ENCODE measurements at places on chromosomes 6 and 20.

DNA sequence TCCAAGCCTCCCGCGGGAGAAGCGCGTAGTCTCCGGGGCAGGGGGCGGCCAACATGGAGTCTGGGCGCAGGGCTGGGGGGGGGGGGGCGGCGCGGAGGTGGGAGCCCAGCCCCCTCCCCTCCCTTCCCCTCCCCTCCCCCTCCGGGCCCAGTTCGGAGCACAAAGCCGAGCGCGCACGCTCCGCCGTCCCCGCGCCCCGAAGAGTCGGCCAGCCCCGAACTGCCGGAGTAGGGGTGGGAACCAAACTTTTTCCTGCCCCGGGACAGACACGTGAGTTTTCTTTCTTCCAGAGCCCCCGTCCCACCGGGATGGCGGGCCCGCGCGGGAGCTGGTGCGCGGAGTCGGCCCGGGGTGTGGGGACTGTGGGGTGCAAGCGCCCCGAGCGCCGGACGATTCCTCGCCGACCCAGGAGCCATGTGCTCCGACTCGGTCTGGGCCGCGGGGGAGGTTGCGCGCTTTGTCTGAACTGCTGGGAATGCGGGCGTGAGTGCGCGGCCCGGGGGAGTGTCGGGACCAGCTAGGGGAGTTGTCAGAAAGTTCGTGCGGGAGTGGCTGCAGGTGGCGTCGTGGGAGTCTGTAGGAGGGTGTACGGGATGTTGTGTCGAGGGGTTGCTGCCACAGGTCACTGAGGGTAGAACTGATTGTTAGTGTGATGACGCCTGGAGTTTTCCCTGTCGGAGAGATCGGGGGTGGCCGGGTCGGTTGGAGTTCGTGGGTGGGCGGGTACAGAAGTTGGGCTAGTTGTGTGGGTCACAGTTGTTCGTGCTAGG, 1.2 kb downstream of the TGIF2 start:
- peak; percentile 91 for DNase-seq

DNA sequence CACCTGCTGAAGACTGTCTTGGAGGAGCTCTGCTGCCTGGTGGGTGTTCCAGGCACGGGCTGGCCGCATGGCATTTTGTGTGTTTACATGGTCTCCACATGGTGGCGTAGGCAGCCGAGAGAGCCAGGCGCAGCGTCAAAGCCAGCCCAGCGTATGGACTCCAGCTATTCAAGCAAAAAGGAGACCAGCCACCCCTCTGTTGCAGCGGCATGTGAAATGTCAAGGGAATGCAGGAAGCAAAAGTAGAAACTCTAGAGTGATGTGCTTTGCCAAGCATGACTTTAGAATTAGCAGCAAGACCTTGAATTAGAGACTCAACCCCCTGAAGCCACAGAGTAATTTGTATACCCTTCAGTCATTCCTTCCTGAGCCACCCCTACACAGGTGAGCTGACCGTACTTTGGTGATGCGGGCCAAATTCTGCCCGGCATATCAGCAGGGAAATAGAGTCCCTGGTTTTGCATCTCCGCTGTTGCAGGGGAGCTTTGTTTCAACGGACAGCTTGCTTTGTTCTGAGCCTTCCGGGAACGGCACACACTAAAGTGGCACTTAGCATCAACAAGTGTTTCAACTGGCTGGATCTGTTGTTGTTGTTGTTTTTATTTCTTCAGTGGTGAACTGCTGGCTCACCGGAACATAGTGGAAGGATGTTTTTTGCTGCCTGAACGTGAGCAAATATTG, 48.5 kb downstream of the FNDC1 start:
- peak; percentile 86 for DNase-seq

GRCh38 chr6:153873541-153873940, 165.5 kb upstream of the OPRM1 start:
- DNase-seq = no peak

DNA sequence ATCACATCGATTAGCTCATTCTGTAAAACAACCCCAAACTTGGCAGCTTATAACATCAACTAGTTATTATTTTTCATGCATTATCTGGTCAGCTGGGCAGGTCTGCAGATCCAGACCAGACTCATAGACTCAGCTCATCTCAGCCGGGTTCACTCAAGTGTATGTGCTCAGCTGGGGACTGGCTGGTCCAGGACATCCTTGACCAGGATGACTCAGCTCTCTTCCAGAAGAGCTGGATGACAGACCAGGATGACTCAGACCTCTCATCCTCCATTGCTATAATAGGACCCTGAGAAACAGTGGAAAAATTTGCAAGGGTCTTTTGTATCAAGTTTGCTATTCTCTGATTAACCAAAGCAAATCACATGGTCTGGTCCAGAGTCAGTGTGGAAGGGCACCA, 312.5 kb upstream of the PLCB4 start:
- DNase-seq = no peak

GRCh38 chr6:108497883-108498282, 62.8 kb upstream of the FOXO3 start:
- DNase-seq = peak; percentile 46

- no peak for DNase-seq
Observed at GRCh38 chr6:155115893-155116570, 120.9 kb downstream of the TIAM2 start.

DNA sequence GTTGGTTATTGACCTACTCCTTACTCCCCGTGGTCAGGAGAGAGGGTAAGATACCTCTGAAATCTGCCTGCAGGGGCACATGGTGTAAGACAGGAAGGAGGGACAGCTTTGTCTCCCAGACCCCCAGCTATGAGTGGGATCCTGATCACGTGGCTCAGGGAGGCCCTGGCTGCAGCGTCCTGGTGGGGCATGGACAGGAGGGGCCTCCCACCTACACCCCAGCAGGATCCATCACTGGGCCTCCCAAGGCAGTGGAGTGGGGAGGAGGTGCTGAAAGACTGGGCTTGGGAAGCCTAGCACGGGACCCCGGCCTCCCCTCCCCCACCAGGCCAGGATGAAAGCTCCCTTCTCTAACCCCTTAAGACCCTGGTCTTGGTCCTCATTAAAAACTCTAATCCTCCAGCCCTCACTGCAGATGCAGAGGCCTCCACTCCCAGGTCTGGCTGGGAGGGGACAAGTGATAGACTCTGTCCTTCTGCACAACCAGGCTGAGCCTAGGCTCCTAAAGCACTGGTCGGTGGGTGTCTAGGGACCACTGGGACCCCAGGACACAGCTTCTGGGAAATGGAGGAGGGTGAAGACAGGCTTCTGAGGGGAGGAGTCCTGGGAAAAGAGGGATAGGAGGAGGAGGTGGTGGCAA, 29.6 kb upstream of the VEGFA start:
- DNase-seq = peak; percentile 57

DNA sequence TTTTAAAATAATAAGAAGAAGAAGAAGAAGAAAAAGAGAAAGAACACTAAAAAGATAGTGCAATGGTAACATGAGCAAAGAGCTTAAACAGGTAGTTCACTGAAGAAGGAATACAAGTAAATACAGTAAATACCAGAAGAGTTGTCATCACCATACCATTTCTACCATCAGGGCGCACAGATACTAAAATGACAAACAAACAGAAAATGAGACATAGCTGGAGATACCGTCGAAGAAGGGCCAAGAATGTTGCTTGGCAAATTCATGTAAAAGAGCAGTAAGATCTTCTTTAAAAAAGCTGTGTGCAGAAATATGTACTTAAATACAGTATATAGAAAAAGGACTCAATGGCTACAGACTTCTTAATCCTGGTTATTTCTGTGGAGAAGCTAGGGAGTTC, 20.7 kb upstream of the TFAP2C start:
- DNase-seq = no peak

- no peak for DNase-seq
Observed at GRCh38 chr6:125868252-125868651, 77.5 kb downstream of the NCOA7 start.

- no peak for DNase-seq
Observed at GRCh38 chr6:170202416-170203135, 88.3 kb downstream of the DLL1 start.

DNA sequence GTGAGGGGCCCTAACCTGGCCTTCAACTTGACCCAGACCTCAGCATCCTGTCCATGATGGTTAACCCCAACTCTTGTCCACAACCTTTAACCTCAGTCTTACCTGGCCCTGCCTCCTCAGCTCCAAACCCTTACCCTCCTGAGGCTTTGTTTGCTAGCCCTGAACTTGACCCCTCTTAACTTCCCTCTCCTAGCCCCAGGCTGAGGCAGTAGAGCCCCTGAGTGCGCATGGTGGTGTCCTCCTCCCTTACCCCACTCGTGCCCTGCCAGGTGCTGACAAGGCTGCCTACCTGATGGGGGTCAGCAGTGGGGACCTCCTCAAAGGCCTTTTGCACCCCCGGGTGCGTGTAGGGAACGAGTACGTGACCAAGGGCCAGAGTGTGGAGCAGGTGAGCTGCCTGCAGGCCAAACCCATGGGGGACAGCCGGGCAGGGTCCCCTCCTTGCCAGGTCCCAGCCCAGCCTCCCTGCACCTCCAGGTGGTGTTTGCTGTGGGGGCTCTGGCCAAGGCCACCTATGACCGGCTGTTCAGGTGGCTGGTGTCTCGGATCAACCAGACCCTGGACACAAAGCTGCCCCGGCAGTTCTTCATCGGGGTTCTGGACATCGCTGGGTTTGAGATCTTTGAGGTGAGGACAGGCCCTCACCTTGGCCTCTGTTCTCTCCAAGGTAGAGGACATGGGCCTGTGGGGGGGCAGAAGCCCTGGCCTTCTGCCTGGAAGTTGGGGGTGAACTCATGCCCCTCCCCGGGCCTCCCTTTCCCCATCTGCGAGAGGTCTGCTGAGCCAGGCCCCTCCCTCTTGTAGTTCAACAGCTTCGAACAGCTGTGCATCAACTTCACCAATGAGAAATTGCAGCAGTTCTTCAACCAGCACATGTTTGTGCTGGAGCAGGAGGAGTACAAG, 31.9 kb downstream of the MYH7B start:
- DNase-seq = no peak

DNA sequence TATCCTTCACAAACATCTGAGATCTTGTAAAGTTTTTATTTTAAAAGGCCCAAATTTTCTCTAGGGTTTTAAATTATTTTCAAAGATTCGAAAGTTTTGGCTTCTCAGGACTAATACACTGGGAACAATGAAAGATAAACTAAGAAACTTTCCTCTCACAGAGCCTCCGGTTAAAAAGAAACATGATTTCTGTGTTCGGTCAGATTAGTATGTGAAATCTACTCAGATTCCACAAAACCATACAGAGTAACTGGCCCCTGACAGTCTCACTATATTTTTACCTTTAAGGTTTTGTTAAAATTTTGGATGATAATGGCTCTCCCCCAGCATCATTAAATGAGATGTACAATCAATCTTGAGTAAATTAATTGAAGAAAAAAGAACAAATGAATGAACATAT, 471.0 kb downstream of the COL12A1 start:
- DNase-seq = no peak

- no peak for DNase-seq
Observed at GRCh38 chr20:63606686-63607085, 20.2 kb downstream of the GMEB2 start.

- no peak for DNase-seq
Observed at GRCh38 chr6:141244366-141244765, 888.4 kb upstream of the GJE1 start.

GRCh38 chr6:44192428-44193041, 24.2 kb upstream of the MYMX start:
- peak; percentile 78 for DNase-seq

DNA sequence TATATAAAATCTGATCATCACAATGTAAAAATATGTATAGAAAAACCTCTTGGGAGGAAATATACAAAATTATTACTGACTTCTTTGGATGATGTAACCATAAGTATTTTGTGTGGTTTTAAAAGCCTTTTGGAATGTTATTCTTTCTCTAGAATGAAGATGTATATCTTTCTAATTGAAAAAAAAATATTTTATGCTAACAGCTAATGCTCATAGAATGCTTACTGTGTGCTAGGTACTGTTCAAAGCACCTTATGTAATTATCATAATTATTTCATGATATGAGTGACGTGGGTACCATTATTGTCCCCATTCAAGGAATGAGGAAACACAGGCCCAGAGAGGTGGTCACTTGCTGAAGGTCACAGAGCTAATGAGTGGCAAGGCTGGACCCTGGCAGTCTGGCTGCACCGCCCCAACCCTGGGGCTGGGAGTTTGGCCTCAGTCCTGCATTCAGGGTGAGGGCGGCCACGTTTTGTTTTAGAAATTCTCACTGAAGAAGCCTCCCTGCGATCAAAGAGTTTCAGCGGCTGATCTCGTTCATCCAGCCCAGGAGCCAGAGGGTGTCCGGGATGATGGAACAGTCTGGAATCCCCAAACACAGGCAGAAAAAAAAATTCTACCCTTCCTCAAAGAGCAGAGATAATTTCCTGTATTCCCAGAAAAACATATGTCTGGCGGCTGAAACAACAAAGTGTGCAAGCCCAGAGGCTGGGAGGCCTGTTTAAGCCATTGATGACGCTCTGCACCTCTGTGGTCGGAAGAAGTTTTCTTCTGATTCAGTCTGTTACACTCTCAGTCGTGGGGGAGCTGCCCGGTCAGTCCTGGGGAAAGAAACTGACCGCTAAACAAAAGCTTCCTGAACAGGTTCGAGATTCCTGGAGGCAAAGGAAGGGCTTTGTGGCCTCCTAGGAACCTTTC, 37.3 kb downstream of the TFEB start:
- DNase-seq = no peak

- DNase-seq = peak; percentile 14
Observed at GRCh38 chr6:114020196-114020595, 49.2 kb upstream of the HDAC2 start.

- DNase-seq = peak; percentile 98
Observed at GRCh38 chr20:59006864-59007664, at the start of gene CTSZ. TSS of gene CTSZ (minus strand) at chr20:59007254. CDS start at chr20:59007128, 126 bp downstream.

GRCh38 chr6:70413992-70414494, 735 bp downstream of the FAM135A start:
- peak; percentile 23 for DNase-seq

DNA sequence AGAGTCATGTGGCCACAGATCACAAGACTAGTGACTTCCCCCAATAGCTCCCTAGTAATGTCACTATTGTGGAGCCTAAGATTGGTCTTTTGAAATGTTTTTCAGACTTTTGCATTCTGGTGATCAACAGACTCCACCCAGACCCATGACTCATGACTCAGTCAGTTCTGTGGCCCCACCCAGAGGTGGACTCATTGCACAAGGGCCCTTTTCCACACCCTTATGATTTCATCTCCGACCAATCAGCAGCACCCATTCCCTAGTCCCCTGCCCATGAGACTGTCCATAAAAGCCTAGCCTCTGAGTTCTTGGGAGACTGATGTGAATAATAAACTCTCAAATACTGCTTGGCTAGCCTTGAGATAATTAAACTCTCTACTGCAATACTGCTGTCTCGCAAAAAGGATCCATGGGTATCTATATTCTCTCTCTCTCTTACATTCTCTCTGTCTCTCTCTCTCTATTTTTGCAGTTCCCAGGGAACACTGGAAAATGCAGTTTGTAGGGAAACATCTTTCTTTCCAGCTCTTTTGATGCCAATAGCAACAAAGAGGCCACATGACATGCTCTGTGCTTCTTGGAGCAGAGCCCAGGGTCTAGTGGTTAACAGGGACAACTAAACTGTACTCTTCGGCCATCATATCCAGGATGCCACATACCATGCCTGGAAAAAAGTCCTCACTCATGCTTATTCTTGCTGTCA, 71.3 kb upstream of the IYD start:
- no peak for DNase-seq

GRCh38 chr6:25508051-25508450, 144.0 kb upstream of the SCGN start:
- no peak for DNase-seq

All from H7 (cell line).